ENCODE measurements at places on chromosomes 2 and 18.

GRCh38 chr2:36031471-36031870 is 324.1 kb upstream of the CRIM1 start:
- DNase-seq = no peak

DNA sequence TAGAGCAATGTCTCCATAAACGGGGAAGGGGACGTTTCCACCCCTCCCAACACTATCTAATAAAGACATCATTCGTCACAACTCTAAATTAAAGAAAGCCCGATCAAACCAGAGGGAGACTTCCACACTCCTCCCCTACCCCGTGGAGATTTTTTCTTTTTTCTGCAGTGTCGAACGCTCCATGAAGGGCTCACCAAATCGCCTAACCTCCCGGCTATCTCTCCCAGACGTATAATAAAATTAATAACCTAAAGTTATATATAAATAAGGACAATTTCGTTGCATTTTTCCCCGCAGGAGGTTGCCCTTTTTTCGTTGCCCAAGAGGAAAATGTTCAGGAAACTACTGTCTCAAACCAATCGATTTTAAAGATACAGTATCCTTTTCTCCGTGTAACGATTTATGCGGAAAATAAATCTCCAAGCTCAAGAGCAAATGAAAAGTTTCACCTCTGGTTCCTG is 2.4 kb downstream of the EVX2 start:
- DNase-seq = no peak

DNA sequence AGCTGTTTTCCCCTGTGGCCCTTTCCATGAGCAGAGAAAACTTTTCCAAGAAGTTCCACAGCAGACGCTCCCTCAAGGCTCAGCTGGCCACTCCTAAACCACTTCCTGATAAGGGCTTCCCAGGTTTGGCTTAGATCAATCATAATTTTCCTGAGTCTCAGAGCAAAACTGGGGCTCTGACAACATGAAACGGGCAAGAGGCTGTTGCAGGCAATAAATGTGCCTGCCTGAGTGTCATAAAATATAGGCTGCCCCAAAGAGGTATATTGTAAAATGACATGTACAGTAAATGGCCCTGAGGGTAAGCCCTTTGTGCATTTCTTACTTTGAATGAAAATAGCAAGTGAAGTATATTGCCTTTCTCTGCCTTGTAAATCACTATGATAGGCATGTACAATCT is 105.6 kb upstream of the UXS1 start:
- DNase-seq = no peak

GRCh38 chr2:120735746-120736170 is at the start of gene GLI2:
Gene GLI2 (plus strand): TSS chr2:120735868. CDS start chr2:120797321, 61,453 bp downstream.
- DNase-seq = peak; percentile 90

All from fibroblast of skin of right quadriceps (primary cell).